ENCODE measurements at places on chromosomes 6 and 20.

DNA sequence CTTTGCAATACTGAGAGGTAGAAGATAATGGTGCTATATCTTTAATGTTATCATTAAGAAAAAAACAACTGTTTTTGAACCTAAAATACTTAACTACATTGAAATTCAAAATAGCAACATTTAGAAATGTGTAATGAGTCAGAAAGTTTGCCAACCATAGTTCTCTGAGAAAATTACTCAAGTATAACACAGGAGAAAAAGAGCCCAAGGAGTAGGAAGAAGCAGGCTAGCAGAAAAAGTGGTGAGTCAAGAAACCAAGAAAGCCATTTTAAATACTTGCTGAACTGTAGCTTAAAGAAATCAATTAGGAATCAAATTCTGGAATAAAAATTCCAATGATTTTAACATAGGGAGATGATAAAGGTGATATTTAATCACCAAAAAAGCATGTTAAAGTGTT, 181.0 kb upstream of the RSPO3 start:
- no peak for DNase-seq

DNA sequence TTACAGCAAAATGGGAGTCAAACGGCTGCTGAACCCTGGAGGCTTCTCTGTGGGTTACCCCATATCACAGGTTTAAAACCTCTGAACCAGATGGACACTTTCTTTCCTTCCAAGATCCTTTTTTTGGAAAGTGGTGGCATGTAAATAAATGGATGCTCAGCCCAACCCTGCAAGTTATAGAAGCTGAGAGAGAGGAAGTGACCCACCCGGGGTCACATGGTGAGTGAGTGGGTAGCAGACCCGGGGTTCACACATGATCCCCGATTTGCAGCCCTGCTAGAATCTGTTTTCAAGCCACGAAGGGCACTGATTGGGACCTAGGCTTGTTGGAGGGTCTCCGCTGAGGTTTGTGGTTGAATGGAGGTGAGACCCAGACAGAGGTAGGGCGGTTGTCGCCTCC, 32.0 kb downstream of the SIRPA start:
- DNase-seq, result peak; percentile 83

- DNase-seq, result no peak
Observed at GRCh38 chr6:110612298-110612697, 135.9 kb upstream of the SLC22A16 start.

- no peak for DNase-seq
Observed at GRCh38 chr6:90870561-90870960, 283.7 kb upstream of the MAP3K7 start.

DNA sequence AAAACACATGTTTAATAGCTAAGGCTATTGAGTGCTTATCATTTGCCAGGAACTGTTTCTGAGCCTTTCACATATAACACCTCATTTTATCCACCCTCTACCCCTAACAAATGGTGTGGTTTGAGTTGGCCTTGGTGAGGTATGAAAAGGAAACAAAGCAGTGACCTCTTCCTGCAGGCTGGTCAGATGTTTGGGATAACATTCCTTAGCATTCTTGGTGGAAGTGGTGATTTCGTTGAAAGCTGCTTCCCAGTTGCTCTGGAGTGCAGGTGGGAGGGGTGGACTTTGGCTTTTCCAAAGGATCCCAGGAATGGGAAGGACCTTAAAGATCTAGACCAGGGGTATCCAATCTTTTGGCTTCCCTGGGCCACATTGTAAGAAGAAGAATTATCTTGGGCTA, 41.3 kb downstream of the CARMIL1 start:
- no peak for DNase-seq

DNA sequence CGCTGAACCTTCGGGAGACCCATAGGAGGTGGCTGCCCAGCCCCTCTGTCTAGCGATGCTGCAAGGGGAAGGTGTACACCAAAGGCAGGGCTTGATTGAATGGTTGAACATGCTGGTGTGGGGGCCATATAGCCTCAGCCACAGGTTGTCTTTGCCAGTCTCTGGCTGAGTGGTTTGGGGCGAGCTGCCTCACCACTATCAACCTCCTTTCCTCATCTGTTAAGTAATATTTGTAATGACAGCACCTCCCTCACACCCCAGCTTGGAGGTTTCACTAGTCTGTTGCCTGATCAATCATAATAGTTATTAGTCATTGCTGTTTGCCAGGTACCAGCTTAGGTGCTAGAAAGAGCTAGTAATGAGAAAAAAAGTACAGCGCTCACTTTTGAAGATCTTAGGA, 11.8 kb upstream of the ZNF831 start:
- no peak for DNase-seq

DNA sequence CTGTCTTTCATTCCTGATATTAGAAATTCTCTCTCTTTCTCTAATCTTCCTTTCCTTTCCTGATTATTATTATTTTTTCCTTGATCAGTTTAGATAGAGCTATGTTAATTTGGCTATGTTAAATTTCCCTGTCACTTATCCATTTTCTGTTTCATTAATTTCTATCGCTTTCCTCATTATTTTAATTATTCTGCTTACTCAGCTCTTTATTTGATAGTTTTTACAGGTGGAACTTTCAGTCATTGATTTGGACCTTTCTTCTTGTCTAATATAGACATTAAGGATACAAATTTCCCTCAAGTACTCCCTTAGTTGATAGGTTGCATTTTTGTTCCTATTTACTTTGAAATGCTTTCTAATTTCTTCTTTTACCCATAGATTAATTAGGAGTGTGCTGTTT, 442.3 kb downstream of the CDH26 start:
- DNase-seq, result no peak

GRCh38 chr6:54835176-54835575, 11.4 kb upstream of the FAM83B start:
- DNase-seq, result no peak

DNA sequence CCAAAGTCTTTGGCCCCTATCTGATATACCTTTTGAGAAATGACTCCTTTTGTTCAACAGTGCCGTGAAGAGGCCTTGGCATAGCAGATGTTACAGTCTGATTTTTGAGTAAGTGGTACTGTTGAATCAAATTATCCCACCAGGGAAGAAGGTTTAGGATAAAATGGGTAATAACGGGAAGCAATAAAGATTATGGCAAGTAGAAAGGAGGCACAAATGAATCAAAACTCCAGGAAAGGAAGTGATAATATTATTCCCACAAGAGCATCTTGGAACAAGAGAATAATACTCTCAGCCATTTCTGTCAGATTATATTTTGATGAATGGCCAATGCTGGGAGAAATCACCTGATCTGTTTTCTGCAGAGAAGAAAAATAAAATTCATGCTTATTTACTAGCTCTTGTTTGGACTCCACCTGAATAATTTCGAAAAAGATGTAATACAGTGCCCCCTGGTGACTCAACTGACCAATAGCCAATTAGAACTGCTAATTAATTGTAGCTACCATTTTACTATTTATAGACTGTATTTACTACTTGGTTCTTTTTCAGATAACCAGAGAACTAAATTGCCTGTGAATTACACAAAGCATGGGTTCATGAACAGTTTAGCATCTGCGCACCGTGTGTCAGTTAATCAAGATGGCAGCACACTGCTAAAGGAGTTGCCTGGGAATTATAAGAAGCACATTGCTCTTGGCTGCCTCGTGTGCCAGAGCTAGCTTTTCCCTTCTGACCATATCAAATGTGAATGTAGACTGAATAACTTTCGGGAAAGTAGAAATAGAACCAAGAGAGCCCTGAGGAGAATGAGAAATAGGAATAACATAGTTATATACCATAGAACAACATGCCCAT, 78.5 kb upstream of the TRDN start:
- DNase-seq, result no peak

DNA sequence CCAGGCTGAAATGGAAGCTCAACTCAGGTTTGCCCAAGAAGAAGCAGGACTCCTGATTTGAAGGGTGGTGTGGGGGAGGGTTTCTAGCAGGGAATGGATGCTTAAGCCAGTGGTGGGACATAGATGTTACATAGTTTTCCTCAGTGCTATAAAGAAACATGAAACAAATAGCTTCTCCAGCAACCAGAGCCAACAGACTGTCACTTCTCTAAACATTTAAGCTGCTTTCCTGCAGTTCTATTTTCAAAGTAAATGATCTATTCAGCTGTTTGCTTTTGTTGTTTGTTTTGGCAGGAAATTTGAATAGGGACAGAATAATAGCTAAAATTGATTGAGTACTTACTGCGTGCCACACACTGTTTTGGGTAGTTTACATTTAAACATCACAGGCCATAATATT, 169.0 kb downstream of the UST start:
- DNase-seq, result no peak

- no peak for DNase-seq
Observed at GRCh38 chr6:2579241-2579761, 171.4 kb downstream of the MYLK4 start.

GRCh38 chr6:13661647-13662046, 46.5 kb downstream of the NOL7 start:
- no peak for DNase-seq

DNA sequence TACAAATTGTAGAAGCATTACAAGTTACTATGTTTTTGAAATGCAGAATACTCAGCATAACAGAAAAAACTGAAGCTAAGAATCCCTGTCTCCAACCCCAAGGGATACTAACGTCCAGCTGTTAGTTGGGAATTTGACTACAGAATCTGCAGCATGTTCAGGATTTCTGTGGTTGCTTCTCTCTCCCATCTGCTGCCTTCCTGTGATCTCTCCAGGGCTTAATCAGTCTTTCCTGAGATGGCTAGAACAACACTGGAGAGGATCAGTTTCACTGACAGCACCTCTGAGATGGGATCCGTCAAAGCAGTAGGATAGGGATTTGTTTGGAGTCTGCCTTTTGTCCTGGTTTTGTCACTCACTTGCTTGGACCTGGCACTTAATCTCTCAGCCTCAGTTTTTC, 73.3 kb upstream of the NUP153 start:
- no peak for DNase-seq

DNA sequence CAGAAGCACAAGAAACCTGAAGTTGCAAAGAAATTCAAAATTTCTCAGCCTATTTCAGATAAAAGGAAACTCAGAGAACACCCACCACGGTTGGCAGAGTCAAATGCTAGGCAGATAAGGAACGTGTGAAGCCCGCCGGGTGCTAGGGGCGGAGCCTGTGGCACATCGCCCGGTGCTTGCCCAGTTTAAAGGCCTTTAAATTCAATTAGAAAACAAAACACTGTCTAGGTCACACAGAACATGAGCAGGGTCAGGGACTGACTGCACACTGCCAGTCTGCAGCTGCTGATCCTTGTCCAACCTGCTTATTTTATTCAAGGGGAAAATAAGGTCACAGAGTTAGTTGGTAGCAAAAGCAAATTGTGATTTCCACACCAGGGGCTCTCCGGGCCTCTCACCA, 75.8 kb downstream of the PSMG4 start:
- no peak for DNase-seq

DNA sequence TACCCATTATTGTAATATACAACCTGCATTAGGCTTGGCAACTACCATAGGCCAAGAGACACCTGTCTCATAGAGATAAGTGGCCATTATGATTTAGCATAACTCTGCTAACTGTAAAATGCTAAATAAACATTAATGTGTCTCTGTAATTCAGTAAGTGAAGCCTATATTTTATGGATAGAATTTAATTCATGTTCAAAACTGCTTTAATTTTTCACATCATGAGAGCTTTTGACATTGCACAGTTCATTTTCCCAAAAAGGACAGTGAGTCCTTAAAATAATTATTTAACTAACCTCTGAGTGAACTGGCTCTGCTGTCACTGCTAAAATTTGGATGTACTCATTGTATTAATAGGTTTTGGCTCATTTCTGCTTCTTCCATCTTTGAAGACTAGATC, 41.4 kb upstream of the TMX4 start:
- no peak for DNase-seq

DNA sequence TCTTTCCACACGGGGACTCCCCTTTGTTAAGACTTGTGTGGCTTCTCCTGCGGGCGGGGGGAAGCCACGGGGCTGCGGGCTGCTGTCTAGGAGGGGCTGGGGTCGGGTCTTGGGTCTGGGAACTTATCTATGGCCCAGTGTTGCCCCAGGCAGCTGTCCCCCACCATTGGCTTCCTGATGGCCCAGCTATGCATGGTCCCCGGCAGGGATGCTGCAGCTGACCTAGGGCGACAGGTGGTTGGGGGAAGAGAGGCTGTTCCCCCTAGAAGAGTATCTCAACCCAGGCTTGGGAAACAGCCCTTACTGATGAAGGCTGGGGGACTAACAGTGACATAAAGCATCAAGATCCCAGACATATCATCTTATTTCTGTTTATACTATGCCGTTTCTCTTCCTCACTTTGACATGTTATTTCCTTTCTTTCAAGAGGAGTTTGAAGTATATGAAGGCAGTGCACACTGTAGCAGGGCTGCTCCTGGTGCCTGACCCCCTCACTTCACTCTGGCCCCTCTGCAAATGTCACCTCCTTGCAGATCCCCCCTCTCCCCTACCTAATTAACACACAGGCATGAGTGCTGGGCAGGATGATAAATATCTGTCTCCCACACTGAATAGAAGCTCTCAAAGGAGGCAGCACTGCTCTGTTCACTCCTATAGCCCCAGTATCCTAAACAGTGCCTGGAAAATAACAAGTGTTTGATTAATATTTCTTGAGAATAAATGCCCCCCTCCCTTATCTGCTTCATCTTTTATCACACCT, 87.0 kb downstream of the HIVEP2 start:
- no peak for DNase-seq

- no peak for DNase-seq
Observed at GRCh38 chr20:4870906-4871305, 130.4 kb downstream of the SLC23A2 start.

DNA sequence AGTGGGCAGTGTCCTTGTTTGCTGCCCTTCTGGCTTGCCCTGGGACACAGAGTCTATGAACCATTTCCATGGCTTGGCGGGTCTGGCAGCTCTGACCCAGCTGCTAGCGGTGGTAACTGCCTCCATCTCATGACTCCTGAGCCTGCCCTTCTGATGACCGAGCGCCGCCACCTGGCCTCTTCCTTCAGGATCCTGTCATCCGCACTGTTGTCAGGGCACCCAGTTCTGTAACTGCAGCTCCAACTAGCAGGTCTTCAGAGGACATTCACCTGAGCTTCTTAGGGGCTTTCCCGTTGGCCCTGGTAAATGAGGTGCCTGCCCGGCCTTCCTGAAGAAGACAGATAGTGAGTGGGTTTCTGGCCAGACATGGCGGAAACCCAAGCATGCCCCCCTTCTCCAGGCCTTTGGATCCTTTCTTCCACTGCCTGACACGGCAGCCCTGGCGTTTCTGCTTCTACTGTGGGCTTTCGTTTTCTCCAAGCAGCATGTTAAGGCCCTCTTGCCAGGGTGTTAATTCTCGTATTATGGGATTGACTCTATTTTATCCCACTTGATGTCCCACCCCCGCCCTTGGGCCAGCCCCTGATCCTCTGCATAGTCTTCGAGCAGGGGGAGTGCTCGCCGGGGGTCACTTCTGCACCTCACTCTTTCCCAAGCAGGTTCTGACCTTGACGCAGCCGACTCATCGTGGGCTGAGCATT, 24.7 kb downstream of the PACSIN1 start:
- no peak for DNase-seq

GRCh38 chr6:11760015-11760473, 18.6 kb downstream of the ADTRP start:
- DNase-seq, result peak; percentile 39

DNA sequence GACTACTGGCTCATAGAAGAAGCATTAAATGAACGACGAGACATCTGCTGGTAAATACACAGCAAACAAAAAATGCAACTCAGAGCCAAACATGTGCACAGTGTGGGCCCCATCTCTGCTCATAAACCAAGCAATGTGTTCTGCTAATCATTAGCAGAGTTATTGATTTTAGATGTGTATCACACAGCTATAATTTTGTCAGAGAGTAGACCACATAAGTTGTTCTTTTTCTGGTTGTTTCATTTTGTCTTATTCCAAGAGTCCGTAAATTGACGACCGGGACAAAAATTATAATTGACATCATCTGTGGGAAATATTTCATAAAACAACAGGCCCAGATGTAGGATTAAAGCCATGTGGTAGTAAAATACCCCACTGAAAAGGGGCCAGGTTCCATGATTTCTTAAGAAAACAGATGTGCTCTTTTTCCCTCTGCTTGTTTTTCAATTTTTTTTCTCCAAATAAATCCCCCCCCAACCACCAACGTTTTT, 423.6 kb downstream of the HAO1 start:
- DNase-seq, result no peak
